Activated CD4-positive, CD25-positive, alpha-beta regulatory T cell treated with anti-CD3 and anti-CD28 coated beads, Interleukin-2, amount 50 U/mL, for 16 hours (primary cell): ENCODE measurements at places on chromosomes 3 and 15.
A peak's percentile ranks its signal among the peaks of the same experiment; 100 is the strongest.

- DNase-seq: no peak
Observed at GRCh38 chr15:65796610-65797078, 4.6 kb upstream of the DENND4A start.

GRCh38 chr3:170740726-170741591 is 129.0 kb downstream of the RPL22L1 start:
- no peak for DNase-seq

- DNase-seq: no peak
Observed at GRCh38 chr3:195384952-195385351, 57.9 kb downstream of the ACAP2 start.

DNA sequence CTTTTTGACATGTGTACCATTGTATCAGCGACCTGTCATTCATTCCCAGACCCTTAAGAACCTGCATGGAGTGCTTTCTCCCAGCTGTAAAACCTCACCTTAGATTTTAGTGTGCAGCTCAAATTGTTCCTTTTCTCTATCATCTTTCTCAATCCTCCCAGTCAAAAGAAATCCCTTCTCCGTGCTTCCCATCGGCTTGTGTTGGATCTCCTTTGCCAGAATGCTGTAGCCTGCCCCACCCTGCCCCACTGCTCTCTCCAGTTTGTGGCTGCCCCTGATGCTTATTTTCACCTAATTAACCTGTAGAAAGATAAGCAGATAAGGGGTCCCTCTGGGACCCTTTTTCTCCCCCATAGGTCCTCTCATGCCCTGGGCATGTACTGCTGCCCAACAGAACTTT is 51.1 kb downstream of the ANXA2 start:
- no peak for DNase-seq

DNA sequence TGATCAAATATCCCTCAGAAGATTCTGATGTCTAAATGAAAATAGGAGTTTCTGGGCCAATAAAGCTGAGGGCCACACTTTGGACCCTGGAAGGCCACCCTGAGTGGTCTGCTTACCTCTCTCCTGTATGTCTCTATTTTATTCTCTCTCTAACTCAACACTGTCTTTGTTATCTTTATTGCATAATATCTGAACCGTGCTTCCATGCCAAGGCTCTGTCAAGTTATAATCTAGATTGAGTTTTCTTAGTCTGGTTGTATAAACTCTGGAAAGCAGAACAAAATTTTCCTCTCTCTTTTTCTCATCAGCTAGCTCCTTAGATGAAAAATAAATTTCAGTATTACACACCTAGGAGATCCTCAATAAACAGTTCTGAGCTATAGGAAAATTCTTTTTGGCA is 36.2 kb upstream of the ACTL6A start:
- DNase-seq: no peak

DNA sequence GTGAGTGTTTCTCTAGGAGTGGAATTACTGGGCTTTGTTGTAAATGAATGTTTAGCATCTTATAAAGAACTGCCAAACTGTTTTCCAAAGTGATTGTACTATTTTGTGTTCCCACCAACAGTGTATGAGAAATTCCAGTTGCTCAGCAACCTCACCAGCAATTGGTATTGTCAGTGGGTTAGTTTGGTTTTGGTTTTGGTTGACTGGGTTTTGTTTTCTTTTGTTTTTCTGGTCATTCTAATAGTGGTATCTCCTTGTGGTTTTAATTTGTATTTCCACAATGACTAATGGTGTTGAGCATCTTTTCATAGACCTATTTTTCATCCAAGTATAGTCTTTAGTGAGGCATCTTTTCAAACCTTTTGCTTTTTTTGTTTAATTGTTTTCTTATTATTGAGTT is 27.1 kb downstream of the FILIP1L start:
- DNase-seq: no peak

DNA sequence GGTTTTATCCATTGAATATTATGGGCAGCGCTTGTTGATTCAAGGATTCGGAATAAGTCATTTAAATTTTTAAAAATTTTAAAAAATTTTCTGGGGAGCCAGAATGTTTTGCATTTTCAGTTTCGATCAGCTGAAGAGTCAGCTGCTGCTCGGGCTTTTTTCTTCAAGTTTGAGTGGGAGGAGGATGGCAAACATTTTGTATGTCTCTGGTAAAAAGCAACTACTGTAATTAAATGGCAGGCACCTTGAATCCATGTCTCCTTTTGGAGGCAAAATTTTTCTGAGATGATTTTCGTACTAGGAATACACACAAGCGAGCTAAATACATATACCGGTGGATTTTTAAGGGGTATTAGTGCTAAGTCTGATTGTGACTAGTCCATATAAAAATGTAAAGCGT is 612 bp downstream of the C3orf38 start:
- peak; percentile 5 for DNase-seq

DNA sequence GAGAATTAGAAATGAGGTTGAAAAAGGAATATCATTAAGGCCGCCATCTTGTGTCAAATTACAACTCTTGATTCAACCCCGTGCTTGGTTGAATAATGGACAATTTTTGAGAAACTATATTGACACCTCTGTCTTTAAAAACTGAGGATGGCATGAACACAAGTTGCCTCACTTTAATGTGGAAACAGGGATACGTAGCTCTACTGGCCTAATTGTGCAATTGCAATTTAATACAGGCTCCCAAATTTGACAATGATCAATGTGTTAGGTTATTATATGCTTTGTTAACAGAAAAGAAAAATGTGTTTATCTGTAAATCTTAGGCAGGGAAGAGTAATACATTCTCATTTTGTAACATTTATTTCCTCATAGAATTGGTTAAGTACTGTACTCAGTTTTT is 77.1 kb upstream of the MCTP2 start:
- no peak for DNase-seq

GRCh38 chr3:194262176-194262924 is 88.8 kb downstream of the CPN2 start:
- DNase-seq: no peak

DNA sequence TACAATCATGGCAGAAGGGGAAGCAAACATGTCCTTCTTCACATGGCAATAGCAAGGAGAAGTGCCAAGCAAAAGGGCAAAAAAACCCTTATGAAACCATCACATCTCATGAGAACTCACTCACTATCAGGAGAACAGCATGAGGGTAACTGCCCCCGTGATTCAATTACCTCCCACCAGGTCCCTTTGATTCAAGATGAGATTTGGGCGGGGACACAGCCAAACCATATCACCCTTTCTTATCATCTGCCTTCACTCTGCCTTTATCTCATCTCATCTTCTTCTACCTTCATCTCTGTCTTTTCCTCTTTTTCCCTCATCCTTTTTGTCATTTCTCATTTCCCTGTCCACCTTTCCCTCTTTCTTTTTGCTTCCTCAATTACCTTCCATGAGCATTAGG is 149.6 kb downstream of the AGBL1 start:
- DNase-seq: no peak

- no peak for DNase-seq
Observed at GRCh38 chr3:29153811-29154210, 127.1 kb upstream of the RBMS3 start.

- DNase-seq: no peak
Observed at GRCh38 chr15:74955796-74956647, 550 bp downstream of the RPP25 start.

GRCh38 chr15:66670175-66670574 is 31.9 kb upstream of the SMAD6 start:
- no peak for DNase-seq

- no peak for DNase-seq
Observed at GRCh38 chr3:169152319-169152718, 511.2 kb downstream of the MECOM start.

DNA sequence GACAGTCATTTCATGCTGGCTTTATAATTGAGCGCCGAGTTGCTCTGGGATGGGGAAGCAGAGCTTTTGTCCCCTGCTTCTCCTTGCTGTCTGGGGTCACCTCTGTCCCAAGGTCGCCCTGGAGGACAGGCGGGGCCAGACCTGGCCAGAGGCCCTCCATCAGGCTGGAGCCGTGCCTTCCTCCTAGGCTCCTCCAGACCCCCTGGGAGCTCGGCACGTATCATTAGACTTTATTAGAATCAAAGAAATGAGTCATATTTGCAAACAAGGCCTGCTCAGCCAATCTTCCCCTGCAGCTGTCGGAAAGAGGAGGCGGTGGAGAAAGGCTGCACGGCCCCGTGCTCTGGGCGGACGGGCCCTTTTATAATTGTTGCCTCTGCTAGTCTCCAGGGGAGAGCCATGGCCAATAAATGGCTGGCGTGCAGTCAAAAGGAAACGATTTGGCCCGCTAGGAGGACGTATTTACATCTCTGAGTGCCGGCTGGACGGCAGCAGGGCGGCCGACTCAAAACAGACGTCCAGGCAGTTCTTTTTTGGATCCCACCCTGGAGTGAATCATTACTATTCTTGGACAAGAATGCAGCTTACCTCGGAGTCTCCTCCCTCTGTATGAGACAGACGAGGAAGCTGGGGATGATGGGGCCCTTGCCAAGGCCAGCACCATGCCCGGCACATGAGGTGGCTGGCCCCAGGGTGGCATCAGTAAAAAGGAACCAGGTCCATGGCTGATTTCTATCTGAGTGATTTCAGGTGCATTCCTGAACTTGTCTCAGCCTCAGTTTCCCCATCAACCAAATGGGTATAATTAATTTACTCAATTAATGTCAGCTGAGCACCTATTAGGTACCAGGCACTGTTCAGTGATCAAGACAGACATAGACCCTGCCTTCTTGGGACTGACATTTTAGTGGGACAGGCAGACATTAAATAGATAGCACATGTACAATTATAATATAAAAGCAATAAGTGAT is 50.6 kb downstream of the SLC6A6 start:
- no peak for DNase-seq

GRCh38 chr3:184795522-184796190 is 16.3 kb upstream of the VPS8 start:
- no peak for DNase-seq

DNA sequence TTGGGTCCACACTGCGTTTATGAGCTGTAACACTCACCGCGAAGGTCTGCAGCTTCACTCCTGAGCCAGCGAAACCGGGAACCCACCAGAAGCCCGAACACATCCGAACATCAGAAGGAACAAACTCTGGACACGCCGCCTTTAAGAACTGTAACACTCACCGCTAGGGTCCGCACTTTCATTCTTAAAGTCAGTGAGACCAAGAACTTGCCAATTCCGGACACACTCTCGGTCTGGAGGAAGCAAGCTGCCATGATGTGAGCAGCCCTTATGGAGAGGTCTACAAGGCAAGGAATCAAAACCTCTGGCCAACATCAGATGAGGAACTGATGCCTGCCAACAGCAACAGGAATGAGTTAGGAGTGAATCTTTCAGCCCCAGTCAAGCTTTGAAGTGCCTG is 62.9 kb downstream of the SLC28A2 start:
- DNase-seq: no peak

DNA sequence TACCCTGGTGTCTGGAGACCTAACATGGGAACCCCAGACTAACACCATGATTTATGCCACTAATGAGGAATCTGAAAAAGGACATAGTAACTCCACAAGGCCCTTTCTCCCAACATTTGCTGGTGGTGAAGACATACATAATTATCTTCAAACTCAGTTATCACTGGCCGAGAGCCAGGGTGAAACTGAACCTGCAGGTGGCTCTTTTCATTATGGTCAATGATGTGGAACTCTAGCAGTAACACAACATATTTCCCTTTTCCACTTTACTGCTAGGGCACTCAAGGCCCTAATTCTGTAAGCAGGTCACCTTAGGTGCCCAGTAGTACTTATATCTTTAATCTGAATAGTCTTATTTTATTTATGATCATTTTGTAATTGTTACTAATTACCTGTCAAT is 326.4 kb upstream of the SATB1 start:
- no peak for DNase-seq

DNA sequence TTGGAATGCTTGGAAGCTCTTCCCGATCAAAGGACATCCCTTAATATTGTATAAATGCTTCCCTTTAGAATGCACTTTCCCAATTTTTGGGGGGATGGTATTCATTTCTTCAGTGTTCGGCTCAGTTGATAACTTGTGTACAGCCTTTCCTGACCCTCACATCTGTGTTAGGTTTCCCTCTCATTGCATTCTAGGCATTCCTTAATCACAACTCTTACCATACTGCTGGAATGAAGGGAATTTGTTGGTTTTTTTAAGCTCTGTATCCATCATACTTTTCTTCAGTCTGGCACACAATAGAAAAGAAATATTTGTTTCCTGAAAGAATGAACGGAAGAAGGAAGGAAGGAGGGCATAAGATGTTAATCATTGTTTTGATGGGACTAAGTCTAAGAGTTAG is 119.5 kb downstream of the CHST2 start:
- no peak for DNase-seq

GRCh38 chr15:60941448-60941847 is 287.7 kb downstream of the RORA start:
- no peak for DNase-seq

GRCh38 chr3:72776-73175 is 123.8 kb upstream of the CHL1 start:
- no peak for DNase-seq

DNA sequence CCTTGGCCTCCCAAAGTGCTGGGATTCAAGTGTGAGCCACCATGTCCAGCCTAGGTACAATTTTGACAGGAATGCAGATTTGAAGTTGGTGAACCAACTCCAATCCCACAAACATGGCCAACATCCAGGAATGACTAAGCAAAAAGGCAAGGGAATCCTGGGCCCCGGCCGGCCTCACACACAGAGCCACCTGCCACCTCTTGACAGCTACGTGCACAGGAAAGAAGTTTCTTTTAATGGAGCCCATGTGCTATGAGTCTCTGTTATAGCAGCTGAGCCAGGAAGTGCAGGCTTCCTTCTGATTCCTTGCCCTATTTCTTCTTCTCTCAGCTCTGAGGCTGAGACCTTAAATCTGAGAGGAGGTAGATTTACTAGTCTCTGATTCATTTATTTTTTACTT is 8.8 kb downstream of the TMEM40 start:
- DNase-seq: no peak

DNA sequence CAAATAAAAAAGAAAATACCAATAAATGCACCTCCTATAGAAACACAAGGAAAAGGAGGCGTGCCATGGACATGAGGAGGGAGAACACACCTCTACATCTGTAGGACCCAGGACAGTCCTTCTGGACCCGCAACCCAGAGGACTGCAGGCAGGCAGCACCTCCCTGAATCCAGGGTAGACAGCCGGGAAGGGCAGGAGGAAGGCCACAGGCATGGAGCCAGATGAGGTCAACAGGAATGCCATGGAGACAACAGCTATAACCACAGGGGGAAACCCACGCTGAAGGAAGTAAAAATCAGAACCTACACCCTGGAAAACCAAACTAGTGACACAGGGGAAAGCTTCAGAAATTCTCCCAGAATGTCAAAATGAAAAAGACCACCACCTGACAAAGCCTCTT is 248.8 kb upstream of the NSMCE3 start:
- DNase-seq: no peak

DNA sequence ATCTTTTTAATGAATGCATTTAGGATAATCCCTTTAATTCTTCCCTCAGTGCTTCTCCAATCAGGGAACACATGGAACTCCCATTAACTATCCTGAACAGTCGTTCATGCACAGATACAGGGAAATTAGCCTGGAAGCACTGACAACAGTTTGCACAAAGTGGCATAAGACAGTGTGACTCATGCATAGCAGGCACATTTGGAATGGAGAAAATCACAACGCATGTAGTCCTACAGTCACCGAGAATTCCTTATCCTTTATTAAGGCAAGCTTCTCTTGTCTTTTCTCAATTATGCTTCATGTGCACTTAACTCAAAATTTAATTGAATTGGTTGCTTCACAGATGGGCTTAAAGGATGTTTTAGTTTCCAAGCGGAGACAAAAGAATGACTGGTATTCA is 155.0 kb upstream of the CRBN start:
- no peak for DNase-seq
